ENCODE measurements at places on chromosomes 6 and 20.

DNA sequence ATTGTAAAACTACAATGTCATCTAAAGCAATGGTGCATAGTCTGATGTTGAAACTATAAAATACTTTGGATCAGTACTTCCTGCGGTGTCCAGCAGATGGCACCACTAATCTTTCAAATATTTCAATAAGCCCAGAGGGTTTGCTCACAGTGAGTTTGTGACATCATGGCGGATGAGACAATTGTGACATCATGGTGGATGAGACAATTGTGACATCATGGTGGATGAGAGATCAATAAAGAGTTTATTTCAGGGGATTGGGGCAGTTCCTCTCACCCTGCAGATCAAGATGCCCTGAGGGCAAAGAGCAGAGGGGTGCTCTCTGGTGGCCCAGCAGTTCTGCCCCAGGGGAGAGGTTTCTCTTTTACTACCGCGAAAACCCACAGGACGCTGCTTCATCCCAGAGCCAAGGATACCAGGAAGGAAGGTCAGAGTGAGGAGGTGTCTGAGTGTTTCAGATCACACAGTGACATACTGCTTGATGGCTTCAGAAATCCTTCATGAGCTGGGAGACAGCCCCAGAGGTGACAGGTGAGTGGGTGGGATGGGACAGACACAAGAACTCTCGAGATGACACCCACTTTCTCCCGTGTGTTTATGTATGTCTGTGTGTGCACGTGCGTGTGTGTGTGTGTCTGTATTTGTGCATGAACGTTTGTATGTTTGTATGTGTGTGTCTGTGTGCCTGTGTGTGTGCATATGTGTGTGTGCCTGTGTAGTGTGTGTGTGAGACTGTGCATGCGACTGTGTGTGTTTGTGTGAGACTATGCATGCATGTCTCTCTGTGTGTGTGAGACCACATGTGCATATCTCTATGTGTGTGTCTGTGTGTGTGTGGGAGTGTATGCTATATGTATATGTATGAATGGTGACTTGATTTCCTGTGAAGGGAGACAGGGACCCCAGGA is 7.3 kb upstream of the ULBP2 start:
- DNase-seq: peak; percentile 56

GRCh38 chr20:18092890-18093289 is 35.2 kb upstream of the OVOL2 start:
- no peak for DNase-seq

- DNase-seq: no peak
Observed at GRCh38 chr6:113011389-113011788, 664.3 kb downstream of the RFPL4B start.

GRCh38 chr6:87364602-87365252 is 20.1 kb downstream of the C6orf163 start:
- no peak for DNase-seq

DNA sequence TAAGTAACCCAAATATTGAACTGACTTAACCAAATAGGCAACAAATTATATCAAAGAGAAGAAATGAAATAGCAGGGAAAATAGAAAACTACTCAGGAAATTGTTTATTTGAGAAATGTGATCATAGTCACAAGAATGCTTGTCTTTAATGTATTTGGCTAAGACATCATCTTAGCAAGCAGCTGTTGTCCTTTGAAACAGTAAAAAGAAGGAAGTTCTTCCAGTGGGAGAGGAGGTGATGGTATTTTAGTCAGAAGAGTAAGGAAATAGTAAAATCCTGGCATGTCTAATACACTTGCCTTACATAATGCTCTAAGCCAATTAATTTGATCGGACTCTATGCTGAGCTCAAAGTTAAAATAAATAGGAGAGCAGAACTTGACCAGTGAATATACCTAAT is 126.5 kb downstream of the EPM2A start:
- no peak for DNase-seq

DNA sequence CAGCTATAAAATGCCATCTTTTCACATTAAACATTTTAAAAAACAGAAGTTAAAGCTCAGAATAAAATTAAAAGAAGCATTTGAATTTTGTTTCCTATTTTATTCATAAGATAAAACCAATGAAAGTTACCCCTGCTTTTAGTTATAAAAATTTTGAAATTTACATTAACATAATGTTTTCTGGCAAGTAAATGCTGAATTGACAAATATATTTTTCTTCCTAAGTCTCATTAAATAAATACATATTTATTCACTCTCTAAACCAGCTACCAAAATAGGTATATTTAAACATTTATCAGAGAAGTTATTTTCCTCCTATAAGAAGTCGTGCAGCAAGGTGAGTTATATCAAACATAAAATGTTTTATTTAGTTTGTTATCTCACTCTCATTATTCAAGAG is 213.6 kb downstream of the TRDN start:
- DNase-seq: no peak

DNA sequence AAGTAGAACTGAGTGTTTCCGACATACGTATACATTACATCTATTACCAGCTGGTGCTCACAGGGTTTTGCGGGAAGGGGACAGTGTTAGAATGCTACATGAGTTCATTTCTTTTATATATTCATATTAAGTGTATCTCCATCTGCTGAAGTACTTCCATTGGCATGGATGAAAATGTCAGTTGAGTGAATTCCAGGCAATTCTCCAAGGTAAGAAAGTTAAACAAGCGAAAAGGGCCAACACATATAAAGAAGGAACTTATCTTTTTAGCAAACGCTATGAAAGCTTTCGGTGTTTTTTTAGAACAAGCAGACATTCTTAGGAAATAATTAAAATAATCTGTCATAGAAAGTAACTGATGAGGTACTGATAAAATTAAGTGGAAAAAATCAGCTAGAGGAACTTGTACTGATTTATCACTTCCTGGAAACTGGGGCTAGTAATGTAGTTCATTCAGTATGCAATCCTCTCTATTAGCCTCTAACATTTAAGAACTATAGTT is 34.6 kb downstream of the RNF146 start:
- DNase-seq: no peak

GRCh38 chr6:30883685-30884520 is at the start of gene DDR1:
Gene DDR1 (plus strand): TSS chr6:30884519. CDS start chr6:30888730, 4,211 bp downstream.
- no peak for DNase-seq

DNA sequence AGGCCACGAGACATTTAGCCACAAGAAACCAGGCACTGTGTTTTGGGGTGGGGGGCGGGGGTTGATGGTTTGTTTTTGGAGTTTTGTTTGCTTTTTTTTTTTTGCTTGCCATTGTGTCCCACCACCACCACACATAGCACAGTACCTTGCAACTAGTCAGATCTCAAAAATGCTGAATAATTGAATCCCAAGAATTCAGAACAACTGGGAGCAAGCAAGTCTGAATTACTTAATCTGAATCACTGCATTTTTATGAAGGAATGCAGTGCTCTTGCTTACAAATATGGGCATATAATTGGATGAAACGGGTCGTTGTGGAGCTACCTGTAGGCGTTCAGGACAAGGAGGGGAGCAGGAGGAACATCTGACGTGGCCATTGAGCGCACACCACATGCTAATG is 151.5 kb upstream of the CDYL start:
- DNase-seq: no peak

DNA sequence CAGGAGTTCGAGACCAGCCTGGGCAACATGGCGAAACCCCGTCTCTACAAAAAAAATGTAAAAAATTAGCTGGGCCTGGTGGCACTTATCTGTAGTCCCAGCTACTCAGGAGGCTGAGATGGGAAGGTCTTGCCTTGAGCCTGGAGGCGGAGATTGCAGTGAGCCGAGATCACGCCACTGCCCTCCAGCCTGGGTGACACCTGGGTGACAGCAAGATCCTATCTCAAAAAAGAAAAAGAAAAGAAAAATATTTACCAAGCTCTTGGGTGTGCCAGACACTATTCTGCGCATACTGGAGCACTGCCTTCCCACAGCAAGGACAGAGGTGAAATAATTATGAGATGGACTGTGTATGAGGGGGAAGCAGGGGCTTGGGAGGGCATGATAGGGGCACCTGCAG is 19.6 kb downstream of the POFUT1 start:
- no peak for DNase-seq

DNA sequence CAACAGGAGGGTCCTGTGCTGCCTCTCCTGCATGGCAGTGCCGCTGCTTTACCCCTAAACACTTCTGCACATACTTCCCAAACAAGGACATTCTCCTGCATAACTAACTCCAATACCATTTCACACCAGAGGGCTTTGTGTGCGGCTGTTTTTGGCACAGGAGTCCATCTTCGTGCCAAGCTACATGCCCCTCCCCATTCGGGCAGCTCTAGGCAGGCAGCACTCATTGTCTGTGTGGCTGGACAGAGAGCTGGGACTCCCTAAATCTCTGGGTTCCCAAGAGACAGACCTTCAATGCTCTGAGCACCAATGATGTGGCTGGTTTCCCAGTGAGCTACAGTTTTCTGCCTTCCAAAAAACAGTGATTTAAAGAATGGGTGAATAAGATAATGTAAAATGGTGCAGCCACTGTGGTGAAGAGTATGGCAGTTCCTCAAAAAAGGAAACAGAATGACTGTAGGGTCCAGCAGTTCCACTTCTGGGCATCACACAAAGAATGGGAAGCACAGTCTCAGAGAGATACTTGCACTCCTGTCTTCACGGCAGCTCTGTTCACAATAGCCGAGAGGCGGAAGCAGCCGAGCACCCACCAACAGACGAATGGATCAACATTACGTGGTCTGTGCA is 80.3 kb upstream of the DUSP22 start:
- DNase-seq: no peak

DNA sequence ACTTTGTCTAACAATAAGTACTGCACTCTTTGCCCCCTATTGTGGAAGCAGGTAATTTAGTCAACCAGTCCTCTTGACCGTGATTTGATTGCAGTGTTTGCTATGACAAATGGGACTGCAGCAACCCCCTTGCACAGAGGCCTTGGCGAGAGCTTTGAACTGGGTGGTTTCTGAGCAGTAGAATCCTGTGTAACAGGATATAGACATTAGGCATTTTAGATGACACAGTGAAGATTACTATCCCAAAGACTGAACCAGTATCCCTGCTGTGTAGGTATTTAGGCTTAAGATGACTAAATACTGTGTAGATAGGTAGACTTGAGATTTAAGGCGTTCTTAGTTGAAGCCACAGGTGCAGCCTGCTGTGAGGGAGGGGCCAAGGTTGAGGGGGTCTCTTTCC is 9.9 kb downstream of the DNMT3B start:
- DNase-seq: no peak

- no peak for DNase-seq
Observed at GRCh38 chr20:35001596-35002362, 46.1 kb downstream of the MYH7B start.

GRCh38 chr6:130043344-130043743 is 25.0 kb downstream of the L3MBTL3 start:
- DNase-seq: no peak

- DNase-seq: no peak
Observed at GRCh38 chr6:107523054-107523791, 33.3 kb downstream of the SOBP start.

GRCh38 chr6:110558575-110558974 is 82.2 kb upstream of the SLC22A16 start:
- DNase-seq: no peak

DNA sequence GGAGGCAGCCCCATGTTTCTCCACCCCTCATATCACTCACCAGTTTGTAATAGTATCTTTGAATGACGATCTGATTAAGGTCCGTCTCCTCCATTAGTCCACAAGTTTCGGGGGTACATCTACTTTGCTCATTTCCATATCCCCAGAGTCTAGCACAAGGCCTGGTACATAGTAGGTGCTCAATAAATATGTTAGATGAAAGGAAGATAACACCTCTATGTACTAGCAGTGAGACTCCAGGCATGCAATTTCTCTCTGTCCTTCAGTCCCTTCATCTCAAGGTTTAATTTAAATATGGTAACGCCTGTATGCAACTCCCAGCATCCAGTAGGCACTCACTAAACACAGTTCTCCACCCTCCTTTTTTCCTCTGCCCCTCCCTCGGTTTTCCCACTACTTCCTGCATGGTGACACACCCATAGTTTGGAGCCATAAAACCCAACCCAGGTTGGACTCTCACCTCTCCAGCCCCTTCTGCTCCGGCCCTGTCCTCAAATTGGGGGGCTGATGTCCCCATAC is 461 bp upstream of the HNF4A start:
- no peak for DNase-seq

GRCh38 chr6:151958332-151958731 is 150.8 kb downstream of the ESR1 start:
- DNase-seq: no peak

GRCh38 chr6:17361013-17361412 is 32.4 kb upstream of the CAP2 start:
- DNase-seq: no peak

DNA sequence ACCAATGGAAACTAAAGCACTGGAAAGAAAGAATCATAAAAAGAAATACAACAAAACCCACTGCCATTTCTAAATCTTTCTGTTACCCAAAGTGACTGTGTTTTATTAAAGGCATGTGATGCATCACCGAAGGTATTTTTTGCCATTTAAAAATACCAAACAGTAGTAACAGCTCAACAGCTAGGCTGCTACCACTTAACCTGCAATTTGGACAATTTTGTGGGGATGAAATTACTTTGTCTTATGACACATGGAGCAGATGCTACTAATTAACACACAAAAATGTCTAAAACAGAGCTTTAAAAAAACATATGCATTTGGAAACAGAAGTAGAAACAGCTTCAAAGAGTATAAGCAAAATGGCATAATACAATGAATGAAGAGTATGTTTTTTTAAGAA is 97.4 kb downstream of the ATXN1 start:
- no peak for DNase-seq

- DNase-seq: no peak
Observed at GRCh38 chr6:80480421-80481157, 374.1 kb downstream of the BCKDHB start.

DNA sequence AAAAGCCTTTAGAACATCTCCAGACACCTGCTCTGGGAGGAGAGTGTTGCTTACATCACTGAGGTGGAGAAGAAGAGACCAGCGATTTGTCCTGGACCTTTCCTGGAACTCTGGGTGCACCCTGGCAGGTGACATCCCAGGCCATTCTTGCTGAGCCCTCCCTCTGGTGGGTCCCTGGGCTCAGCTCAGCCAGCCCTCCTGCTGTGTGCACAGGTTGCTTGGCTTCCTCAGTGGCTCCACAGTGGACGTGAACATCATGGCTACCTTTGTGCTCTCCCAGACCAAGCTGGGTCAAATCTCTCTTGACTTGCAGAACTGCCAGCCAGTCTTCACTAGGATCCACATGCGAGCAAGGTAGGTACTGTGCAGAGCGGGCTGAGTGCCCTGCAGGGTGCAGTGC is 19.9 kb upstream of the BPIFA2 start:
- DNase-seq: no peak

DNA sequence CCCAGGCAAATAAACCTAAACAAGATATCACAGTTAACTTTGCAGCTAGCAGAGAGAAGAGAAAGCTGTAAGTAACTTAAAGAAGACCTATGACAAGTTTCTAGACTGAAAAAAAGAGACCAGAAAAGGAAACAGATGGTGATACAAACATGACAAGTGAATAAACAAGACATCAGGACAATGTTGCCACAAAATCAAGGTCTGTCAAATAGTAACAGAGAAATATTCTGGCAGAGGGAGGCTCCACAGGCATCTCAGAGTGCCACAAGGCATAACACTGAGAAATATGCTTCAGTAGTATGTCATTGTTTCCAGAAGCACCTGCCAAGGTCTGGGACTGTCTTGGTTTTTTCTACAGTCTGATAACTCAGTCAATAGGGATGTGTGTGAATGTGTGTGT is 332.2 kb downstream of the KHDRBS2 start:
- DNase-seq: no peak

Data from stimulated activated CD8-positive, alpha-beta memory T cell treated with anti-CD3 and anti-CD28 coated beads, Interleukin-15, amount 100 ng/mL, for 1 hour (primary cell).